ENCODE measurements at places on chromosomes 1 and 21.

GRCh38 chr1:171248841-171249240 lies 547 bp downstream of the FMO1 start:
- DNase-seq: no peak

DNA sequence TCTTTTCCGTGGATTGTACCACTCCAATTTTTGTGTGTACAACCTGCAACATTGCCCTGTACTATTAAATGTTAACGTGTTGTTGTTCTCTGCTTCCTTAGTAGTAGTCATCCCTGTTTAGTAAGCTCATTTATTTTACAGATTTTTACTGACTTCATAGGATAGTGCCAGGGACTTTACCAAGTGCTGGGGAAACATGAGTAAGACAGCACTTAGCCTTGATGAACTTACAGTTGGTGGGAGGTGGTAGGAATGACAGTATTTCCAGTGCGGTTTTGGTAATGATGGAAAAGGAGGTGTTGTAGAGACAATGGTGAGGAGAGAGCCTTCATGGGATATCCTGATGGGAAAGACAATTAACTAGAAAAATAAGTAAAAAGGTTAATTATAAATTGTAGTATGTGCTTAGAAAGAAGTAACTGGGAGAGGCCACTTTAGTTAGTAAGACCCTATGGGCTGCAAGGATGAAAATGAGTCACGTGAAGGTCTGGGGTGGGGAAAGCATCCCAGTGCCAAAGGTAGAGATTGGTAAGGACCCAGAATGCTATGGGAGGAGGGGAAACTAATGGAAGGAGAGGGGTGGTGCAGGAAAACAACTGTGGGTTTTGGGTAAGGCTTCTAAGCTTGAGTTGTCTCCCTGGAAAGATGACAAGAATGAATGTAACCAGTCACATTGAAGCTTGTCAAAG lies 1.7 kb downstream of the RLF start:
- DNase-seq: no peak

DNA sequence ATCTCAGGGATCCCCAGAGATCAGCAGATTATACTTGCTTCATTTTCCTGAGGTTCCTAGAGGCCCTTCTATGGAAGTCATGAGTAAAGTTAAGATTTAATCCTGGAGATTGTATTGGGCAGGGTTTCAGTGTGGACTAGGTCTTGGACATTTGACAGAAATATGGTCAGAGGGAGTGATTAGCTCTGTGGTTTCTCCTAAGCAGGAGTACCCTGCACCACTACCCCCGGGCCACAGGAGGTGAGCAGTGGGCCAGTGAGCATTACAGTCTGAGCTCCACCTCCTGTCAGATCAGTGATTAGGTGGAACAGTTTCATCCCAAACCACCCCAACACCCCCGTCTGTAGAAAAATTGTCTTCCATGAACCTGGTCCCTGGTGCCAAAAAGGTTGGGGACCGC lies 43.2 kb downstream of the PHACTR4 start:
- no peak for DNase-seq

DNA sequence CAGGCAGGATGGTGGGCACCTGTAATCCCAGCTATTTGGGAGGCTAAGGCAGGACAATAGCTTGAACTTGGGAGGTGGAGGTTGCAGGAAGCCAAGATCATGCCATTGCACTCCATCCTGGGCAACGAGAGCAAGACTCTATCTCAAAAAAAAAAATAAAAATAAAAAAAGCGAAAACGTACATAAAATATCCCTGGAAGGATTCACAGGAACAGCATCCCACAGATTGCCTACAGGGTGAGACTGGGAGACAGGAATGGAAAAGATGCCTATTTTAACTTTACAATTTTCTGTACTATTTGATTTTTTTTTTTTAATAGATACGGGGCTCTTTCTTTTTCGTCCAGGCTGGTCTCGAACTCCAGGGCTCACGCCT lies 604 bp upstream of the NBPF3 start:
- DNase-seq: no peak

- no peak for DNase-seq
Observed at GRCh38 chr21:26555540-26556146, 17.4 kb downstream of the CYYR1 start.

- DNase-seq: no peak
Observed at GRCh38 chr1:159700312-159700711, 14.1 kb downstream of the CRP start.

DNA sequence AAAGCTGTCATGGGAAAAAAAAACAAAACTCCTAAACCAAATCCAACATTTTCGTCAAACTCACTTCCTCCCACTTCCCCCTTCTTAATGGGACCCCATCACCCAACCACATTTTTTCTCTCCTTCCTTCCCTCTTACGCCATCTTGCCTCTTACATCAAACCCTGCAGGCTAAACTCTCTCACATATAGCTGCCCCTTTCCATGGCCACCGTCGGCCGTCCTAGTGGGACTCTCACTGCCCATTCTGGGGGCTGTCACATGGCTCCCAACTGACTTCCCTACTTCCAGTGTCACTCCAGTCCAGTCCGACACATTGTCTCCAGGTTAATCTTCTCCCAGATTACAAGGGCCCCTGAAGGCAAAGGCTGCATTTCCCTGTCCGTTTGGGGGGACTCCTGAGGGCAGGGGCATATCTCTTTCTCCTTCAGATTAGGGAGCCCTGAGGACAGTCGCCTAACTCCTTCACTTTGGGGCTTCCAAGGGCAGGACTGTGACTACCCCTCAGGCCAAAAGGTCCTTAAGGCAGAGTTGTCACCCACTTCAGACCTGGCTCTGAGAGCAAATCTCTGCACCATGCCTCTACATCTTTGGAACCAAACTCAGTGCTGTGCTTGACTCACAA lies 658 bp downstream of the UBXN11 start:
- no peak for DNase-seq

DNA sequence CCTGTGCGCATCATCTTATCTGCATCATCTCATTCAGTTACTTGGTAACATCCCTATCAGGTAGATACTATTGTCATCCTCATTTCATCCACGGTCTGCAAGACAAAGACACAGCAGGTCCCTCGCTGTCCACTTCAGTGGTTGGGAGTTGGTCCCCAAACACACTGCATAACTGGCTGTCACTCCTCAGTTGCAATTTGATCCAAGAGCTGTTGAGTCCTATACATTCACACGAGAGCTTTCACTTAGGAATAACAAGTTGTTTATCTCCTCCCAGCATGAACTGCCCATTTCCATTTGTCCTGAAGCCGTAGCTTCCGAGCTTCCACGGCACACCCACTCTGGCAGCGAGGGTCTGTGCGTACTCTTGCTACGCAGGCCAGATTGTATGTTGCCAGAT lies 472.0 kb downstream of the CAMTA1 start:
- no peak for DNase-seq

DNA sequence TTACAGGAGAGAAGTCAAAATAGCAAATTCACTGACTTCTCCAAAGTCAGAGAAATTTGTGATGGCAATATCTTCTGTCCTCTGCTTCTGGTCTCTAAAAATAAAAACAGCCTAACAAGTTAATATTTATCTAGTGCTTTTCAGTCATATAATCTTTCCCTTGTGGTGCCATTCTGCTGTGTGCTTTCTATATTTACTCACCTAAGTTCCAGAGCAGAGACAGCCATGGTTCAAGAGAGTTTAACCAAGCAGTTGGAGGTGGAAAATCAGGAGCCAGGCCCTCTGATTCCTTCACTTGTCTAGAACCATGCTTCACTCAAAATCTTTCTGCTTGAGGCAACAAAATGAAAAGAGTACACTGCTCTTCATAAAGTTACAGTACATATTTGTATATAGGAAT lies 39.3 kb downstream of the BRINP2 start:
- no peak for DNase-seq

GRCh38 chr1:160818207-160818937 lies 22.4 kb downstream of the LY9 start:
- no peak for DNase-seq

GRCh38 chr21:17590430-17590829 lies 22.3 kb downstream of the BTG3 start:
- no peak for DNase-seq

GRCh38 chr1:189185097-189185496 lies 1292.6 kb downstream of the BRINP3 start:
- DNase-seq: no peak

GRCh38 chr1:6098303-6099215 lies 52.9 kb downstream of the KCNAB2 start:
- no peak for DNase-seq

- no peak for DNase-seq
Observed at GRCh38 chr21:32918478-32919120, 107.1 kb upstream of the OLIG2 start.

DNA sequence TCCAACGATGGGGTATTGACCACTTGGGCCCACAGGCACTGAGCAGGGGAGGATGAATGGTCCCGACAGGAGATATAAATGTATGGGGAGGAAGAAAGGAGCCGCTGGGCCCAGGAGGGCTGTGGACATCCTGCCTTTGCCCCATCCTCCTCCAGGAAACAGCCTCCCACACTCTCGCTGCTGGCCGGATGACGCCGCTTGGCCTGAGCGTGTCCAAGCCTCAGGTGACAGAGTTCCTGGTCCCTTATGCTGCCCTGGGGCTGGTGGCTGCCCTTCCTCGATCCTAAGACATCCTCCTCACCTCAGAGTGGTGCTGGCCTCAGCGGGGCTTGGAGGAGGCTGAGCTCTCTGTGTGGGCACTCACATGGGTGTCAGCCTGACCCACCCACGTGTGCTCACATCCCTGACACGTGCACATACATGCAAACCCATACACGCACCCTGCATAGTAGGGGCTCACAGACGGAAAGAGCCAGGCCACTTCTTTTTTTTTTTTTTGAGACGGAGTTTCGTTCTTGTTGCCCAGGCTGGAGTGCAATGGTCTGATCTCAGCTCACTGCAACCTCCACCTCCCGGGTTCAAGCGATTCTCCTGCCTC lies 5.9 kb upstream of the SERINC2 start:
- no peak for DNase-seq

DNA sequence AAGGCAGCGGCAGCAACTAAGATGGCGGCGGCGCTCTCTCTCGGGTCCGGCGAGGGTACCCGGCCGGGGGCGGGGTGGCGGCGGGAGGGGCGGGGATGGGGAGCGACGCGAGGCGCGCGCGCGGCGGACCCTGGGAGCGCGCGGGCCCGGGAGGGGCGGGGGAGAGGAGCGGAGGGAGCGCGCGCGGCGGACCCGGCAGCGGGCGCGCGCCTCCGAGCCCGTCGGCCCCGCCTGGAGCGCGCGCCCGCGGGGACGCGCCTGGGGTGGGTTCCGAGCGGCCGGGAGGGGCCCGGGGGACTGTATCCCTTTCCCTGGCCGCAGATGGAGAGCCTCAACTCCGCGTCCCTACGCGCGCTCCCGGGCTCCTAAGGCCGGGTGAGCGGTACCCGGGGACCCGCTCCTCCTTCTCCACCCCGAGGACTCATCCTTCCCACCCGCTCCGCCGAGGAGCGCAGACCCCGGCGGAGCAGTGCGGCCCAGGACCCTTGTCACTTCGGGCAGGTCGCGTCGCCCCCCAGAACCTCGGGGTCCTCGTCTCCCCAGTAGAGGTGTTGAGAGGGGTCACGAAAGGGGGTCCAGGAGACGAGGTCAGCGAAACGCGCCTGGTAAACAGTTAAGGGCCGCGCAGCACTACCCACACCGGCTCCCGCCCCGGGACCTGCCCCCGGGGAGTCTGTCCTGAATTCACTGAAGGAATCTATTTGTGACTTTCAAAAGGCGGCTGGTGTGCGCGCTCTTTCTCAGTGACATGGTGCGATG lies at the start of gene CLSTN1:
Gene CLSTN1 (minus strand): TSS at position 23 of the 759 bp plus-strand sequence. CDS start 232 bp downstream, outside the sequence.
- peak; percentile 83 for DNase-seq

DNA sequence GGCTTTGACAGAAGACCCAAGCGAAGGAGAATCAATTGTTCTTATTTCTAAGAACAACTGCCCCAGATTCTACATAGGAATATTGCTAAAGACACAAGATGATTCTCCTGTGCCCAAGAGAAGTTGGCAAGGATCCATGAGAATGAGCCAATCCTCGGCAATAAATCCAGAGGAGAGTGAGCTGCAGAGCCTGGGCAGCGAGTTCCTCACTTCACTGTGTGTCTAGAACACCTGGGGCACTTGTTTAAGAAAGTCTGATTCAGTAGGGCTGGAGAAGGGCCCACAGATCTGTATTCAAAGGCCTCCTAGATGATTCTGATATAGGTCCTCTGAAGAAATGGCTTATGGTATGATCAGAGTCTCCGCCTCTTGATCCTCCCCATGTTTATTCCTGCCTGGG lies 31.8 kb downstream of the GADD45A start:
- DNase-seq: no peak

GRCh38 chr1:147547065-147547464 lies 5.8 kb downstream of the BCL9 start:
- DNase-seq: no peak

DNA sequence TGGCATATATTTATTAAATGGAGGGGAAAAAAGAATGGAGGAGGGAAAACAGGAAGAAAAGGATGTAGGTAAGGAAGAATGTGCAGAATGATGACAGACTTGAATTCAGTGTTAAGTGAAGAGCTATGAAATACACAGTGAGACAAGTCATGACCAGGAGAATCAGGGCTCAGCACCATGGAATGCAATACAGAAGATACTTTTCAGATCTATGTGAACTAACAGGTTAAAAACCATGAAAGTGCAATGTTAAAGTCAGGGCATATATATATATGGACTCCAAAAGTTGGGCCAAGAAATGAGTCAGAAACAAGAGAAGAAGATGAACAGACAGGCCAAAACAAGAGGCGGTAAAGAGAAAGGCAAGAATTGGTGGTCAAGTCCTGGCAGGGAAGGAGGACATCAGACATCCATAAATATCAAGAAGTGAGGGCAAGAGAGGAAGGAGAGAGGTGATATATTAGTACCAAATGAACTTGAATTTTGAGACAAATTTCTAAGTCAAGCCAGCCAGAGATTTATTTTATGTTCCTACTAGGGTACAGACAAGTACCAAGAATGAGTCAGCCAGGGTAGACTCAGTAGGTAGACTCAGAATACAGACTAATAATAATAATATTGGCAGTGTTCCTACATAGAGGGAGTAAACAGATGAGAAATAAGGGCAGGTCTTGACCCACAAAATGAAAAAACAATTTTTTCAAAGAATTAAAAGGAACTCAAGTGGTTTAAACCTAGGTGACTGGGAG lies 39.5 kb upstream of the MCOLN3 start:
- DNase-seq: no peak

GRCh38 chr1:26524181-26524580 lies 5.4 kb upstream of the RPS6KA1 start:
- no peak for DNase-seq

GRCh38 chr1:116911779-116912469 lies 2.2 kb downstream of the PTGFRN start:
- no peak for DNase-seq

GRCh38 chr1:94658221-94658620 lies 116.7 kb upstream of the F3 start:
- DNase-seq: no peak

GRCh38 chr1:65995336-65995735 lies 202.6 kb downstream of the PDE4B start:
- DNase-seq: no peak

DNA sequence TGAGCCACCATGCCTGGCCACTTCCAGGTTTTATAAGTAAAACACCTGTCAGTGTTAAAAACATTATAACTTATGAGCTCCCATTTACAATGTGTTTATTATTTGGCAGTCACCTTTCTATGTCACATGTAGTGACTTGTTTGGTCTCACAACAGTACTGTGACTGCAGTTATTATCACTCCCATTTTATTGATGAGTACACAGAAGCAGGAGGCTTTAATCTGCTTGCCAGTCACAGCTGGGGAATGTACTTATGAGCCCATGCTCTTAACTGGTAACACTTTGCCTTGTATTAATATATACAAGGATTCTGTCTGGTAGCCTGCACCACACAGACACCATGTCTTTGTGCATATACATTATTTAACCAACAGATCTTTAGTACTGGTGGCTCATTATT lies 31.1 kb upstream of the BACH1 start:
- no peak for DNase-seq

GRCh38 chr1:115515270-115515669 lies 126.5 kb upstream of the VANGL1 start:
- no peak for DNase-seq

GRCh38 chr1:224189561-224189960 lies 6.5 kb downstream of the DEGS1 start:
- no peak for DNase-seq

Data from activated CD4-positive, alpha-beta T cell treated with anti-CD3 and anti-CD28 coated beads for 1 hour (primary cell).